Pancreas (tissue), 10 donors: ENCODE measurements at places on chromosomes 2 and 18.

- no peak overlapping the region for H3K27ac ChIP-seq
- H3K27me3 ChIP-seq: no peaks in the 10 kb centered on the region
- no peaks in the 10 kb centered on the region for H3K36me3 ChIP-seq
- no peak for DNase-seq
Measured at GRCh38 chr2:100905132-100905805, 85.3 kb downstream of the NPAS2 start.

- no peaks in the 10 kb centered on the region for H3K27me3 ChIP-seq
- DNase-seq: no peak
- no peak overlapping the region for H3K4me3 ChIP-seq
- no peak overlapping the region for H3K27ac ChIP-seq
- H3K36me3 ChIP-seq: no peaks in the 10 kb centered on the region
Measured at GRCh38 chr2:52532956-52533355, 1234.6 kb upstream of the CHAC2 start.

- no peak overlapping the region for H3K4me3 ChIP-seq
- DNase-seq: no peak
- H3K36me3 ChIP-seq: no peaks in the 10 kb centered on the region
- H3K27ac ChIP-seq: no peak overlapping the region
Measured at GRCh38 chr2:40096360-40096759, 317.3 kb upstream of the THUMPD2 start.

GRCh38 chr18:76444446-76445105 lies 50.5 kb downstream of the ZNF516 start:
- H3K36me3 ChIP-seq: no peaks in the 10 kb centered on the region
- no peaks in the 10 kb centered on the region for H3K4me1 ChIP-seq
- H3K27ac ChIP-seq: no peak overlapping the region
- no peaks in the 10 kb centered on the region for H3K27me3 ChIP-seq
- no peak overlapping the region for H3K4me3 ChIP-seq
- no peak for DNase-seq

DNA sequence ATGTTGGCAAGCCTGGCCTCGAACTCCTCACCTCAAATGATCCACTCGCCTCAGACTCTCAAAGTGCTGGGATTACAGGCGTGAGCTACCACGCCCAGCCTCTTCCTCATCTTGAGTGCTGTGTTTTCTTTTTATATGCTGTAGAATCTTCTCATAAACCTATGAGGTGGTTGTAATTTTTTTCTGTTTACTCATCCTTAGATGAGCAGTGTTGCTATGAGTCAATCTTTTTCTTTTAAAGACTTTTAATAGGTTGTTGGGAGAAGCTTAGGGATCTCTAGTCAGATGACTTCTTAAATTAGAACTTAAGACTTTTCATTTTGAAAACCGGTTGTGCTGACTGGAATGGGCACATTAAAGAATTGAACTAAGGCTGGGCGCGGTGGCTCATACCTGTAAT lies 8.7 kb upstream of the AAK1 start:
- no peak for DNase-seq
- peaks cover 6% of the 10 kb centered on the region for H3K4me1 ChIP-seq
- H3K4me3 ChIP-seq: no peak overlapping the region
- no peaks in the 10 kb centered on the region for H3K27me3 ChIP-seq

GRCh38 chr2:186562209-186562578 lies 27.7 kb upstream of the ITGAV start:
- DNase-seq: no peak
- no peaks in the 10 kb centered on the region for H3K36me3 ChIP-seq
- H3K4me3 ChIP-seq: no peak overlapping the region
- H3K27me3 ChIP-seq: no peaks in the 10 kb centered on the region
- H3K27ac ChIP-seq: no peak overlapping the region

DNA sequence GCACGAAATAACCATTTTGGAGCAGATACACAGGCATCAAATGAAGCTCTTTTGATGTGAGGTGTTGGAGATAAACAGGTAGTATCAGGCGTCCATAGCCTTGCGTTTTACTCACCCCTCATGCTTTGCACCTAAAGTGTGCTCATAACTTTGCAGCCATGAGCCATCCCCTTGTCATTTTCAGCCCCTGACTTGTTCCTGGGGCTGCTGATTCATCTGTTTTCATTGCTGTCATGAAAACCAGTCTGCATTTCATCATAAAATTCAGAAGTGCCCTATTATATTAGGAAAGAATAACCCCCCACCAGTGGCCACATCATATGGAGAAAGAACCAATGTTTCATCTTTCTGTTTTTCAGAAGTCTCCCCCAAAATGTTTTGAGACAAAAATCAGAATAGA lies 329.7 kb upstream of the NRP2 start:
- H3K27ac ChIP-seq: no peak overlapping the region
- no peaks in the 10 kb centered on the region for H3K4me1 ChIP-seq
- no peak overlapping the region for H3K4me3 ChIP-seq
- H3K27me3 ChIP-seq: no peaks in the 10 kb centered on the region
- no peaks in the 10 kb centered on the region for H3K36me3 ChIP-seq

DNA sequence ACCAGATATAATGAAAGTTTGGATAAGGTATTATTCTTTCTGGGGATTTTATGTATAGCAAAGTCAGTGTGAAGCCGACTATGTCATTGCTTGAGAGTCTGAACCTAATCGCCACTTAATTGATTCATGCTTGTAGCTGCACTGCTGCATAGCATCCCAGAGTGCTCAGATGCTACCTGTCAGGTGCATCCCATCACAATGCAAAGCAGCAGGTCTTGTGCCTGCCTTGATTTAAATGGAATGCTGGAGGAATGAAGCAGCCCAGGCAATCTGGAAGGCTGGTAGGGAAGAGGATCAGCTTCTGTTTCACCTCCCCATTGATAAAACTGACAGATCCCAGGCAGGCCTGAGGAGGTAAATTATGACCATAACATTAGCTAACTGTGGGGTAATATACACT lies 40.4 kb upstream of the ATIC start:
- H3K36me3 ChIP-seq: no peaks in the 10 kb centered on the region
- no peak overlapping the region for H3K27ac ChIP-seq
- DNase-seq: no peak
- no peaks in the 10 kb centered on the region for H3K4me1 ChIP-seq

DNA sequence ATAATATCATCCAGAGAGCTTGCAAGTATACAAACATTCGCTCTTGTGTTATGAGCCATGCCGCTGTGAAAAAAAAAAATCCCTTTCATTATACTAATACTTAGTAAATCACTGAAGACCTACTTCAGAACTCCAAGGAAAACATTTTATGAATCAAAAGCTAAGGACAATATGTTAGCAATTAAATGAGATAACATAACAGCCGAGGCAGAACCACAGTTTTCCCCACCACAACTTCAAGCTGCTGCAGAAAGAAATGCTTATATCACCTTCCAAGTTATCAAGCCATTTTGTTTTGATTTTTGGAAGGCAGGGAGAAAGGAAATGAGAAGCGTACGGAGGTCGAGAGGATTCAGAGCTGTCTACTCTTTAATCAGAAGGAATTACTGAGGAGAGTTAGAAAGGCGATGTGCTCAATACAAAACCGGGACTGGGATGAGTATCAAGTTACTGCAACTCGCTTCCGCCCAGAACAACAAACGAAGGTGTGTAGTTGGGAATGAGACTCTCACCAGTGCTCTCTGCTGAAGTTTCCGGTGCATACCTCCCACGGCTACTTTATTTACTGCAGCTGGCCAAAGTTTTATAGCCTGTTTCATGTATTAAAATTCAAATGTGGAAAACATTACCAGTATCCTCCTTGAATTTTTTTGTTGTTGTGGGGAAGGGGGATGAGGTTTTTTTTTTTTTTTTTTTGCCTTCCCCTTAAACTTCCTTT lies 292.2 kb upstream of the CCDC68 start:
- H3K4me1 ChIP-seq: no peaks in the 10 kb centered on the region
- no peaks in the 10 kb centered on the region for H3K36me3 ChIP-seq

DNA sequence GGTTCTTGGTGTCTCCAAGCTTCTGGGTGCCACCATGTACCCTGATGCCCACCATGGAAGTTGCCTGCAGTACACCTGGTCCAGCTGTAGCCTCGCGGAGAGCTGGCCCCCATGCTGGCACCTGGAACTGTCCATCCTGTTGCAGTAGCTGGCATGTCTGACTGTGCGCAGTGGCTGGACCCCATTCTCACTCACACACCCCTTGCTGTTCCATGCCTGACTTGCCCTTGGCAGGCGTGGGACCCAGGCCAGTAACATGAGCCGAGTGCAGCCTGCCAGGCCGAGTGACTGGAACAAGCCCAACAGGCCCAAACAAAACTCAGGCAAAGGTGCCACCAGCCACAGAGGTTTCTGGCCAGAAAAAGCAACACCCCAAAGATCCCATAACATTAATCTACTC lies 73.8 kb downstream of the NEURL3 start:
- DNase-seq: peak; percentile 40
- H3K4me3 ChIP-seq: no peak overlapping the region
- no peaks in the 10 kb centered on the region for H3K36me3 ChIP-seq
- peaks cover 6% of the 10 kb centered on the region for H3K4me1 ChIP-seq
- H3K27me3 ChIP-seq: no peaks in the 10 kb centered on the region

- no peaks in the 10 kb centered on the region for H3K36me3 ChIP-seq
- no peak overlapping the region for H3K27ac ChIP-seq
- DNase-seq: no peak
- no peaks in the 10 kb centered on the region for H3K4me1 ChIP-seq
Measured at GRCh38 chr18:29629493-29630036, 1413.0 kb downstream of the DSC3 start.

DNA sequence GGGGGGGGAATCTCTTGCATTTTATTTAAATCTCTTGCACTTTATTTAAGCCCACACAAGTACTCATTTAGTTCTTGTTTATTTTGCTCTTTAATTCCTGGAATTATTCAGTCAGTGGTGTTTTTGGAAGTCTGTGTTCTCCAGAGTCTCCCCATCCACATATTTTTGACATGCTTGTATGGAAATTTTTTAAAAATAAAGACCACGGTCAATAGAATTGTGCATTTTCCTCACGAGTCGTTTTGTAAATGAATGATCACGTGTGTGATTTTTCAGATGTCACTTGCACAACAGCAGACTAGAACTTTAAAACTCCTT lies 824 bp downstream of the CD302 start:
- no peaks in the 10 kb centered on the region for H3K36me3 ChIP-seq
- H3K27me3 ChIP-seq: no peaks in the 10 kb centered on the region
- H3K4me1 ChIP-seq: peaks cover 5% of the 10 kb centered on the region
- no peak overlapping the region for H3K27ac ChIP-seq
- DNase-seq: no peak

- H3K27ac ChIP-seq: no peak overlapping the region
- H3K4me3 ChIP-seq: no peak overlapping the region
- no peaks in the 10 kb centered on the region for H3K4me1 ChIP-seq
- H3K27me3 ChIP-seq: no peaks in the 10 kb centered on the region
- DNase-seq: no peak
Measured at GRCh38 chr2:98391581-98392270, 45.5 kb downstream of the CNGA3 start.

- no peak overlapping the region for H3K4me3 ChIP-seq
- no peaks in the 10 kb centered on the region for H3K27me3 ChIP-seq
- peak; percentile 85 for DNase-seq
- H3K36me3 ChIP-seq: no peaks in the 10 kb centered on the region
Measured at GRCh38 chr2:158651358-158652057, 143.6 kb upstream of the DAPL1 start.

GRCh38 chr18:48216639-48217257 lies 192.4 kb downstream of the ZBTB7C start:
- no peaks in the 10 kb centered on the region for H3K4me1 ChIP-seq
- no peak overlapping the region for H3K4me3 ChIP-seq
- no peak overlapping the region for H3K27ac ChIP-seq
- no peaks in the 10 kb centered on the region for H3K27me3 ChIP-seq
- DNase-seq: no peak

GRCh38 chr2:1680222-1681016 lies 63.9 kb downstream of the PXDN start:
- no peak for DNase-seq
- H3K27ac ChIP-seq: no peak overlapping the region
- H3K27me3 ChIP-seq: no peaks in the 10 kb centered on the region
- no peak overlapping the region for H3K4me3 ChIP-seq
- no peaks in the 10 kb centered on the region for H3K36me3 ChIP-seq

- no peaks in the 10 kb centered on the region for H3K4me1 ChIP-seq
- H3K4me3 ChIP-seq: no peak overlapping the region
- peak; percentile 89 for DNase-seq
- H3K36me3 ChIP-seq: no peaks in the 10 kb centered on the region
- H3K27me3 ChIP-seq: no peaks in the 10 kb centered on the region
Measured at GRCh38 chr2:232325324-232326273, 53.0 kb upstream of the ALPP start.

GRCh38 chr2:29423061-29423666 lies 307.9 kb downstream of the CLIP4 start:
- no peak overlapping the region for H3K27ac ChIP-seq
- no peak for DNase-seq
- H3K4me3 ChIP-seq: no peak overlapping the region
- no peaks in the 10 kb centered on the region for H3K27me3 ChIP-seq
- no peaks in the 10 kb centered on the region for H3K36me3 ChIP-seq

DNA sequence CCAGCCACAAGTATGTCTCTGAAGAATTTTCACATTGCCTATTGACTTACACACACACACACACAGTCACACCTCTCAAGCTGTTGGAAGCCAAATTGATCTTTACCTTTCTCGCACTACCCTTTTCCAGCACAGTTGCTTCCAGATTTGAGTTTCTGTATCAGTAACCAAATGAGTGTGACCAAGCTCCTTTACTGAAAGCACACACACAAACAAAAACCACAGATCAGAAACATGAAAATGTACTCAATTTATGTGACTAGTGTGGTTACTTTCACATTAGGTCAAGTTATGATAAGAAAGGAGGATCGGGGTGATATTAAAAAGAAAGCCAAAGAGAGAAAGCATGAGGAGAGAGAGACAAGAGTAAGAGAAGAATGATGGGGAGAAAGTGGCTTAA lies 993.9 kb upstream of the POU3F3 start:
- no peak overlapping the region for H3K4me3 ChIP-seq
- H3K36me3 ChIP-seq: no peaks in the 10 kb centered on the region
- H3K27ac ChIP-seq: no peak overlapping the region
- no peaks in the 10 kb centered on the region for H3K4me1 ChIP-seq
- DNase-seq: no peak

GRCh38 chr2:23588106-23588505 lies 203.1 kb downstream of the KLHL29 start:
- H3K27ac ChIP-seq: no peak overlapping the region
- no peak overlapping the region for H3K4me3 ChIP-seq
- no peaks in the 10 kb centered on the region for H3K36me3 ChIP-seq
- no peaks in the 10 kb centered on the region for H3K4me1 ChIP-seq
- H3K27me3 ChIP-seq: no peaks in the 10 kb centered on the region

- no peaks in the 10 kb centered on the region for H3K4me1 ChIP-seq
- no peak overlapping the region for H3K4me3 ChIP-seq
- peak overlapping the region; percentile 66 for H3K27ac ChIP-seq
- no peaks in the 10 kb centered on the region for H3K36me3 ChIP-seq
- DNase-seq: no peak
- no peaks in the 10 kb centered on the region for H3K27me3 ChIP-seq
Measured at GRCh38 chr2:28447943-28448792, 47.7 kb upstream of the PLB1 start.

DNA sequence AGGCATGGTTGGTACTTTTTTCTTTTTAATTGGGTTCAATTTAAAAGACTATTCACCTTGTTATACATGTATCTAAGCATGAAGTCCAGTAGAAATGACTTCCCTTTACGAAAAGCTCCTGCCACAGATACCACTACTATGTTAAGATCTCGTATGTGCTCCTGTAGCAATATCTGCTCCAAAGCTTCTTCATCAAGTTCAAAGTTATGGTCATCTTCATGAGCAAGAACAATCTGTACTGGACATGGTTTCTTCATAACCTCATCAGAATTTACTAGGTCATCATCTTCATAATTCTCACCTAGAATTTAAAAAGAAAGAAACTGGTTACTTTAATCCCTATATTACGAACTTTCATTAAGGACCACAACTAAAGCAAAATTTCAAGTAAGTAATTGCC lies 33.9 kb downstream of the ATL2 start:
- no peak overlapping the region for H3K27ac ChIP-seq
- no peaks in the 10 kb centered on the region for H3K27me3 ChIP-seq
- no peaks in the 10 kb centered on the region for H3K4me1 ChIP-seq
- DNase-seq: no peak
